ENCODE measurements at places on chromosomes 5 and 9. TPM values are rescaled to one million over a fixed set of nuclear protein-coding genes. Genes with fewer than 3 reads are reported as not detected.
A peak's percentile ranks its signal among the peaks of the same experiment; 100 is the strongest.

GRCh38 chr5:122727112-122727541 is 47.8 kb upstream of the SNX2 start:
- H3K4me3 ChIP-seq: no peak overlapping the region
- H3K27me3 ChIP-seq: no peaks in the 10 kb centered on the region
- H3K4me1 ChIP-seq: peaks cover 23% of the 10 kb centered on the region
- H3K36me3 ChIP-seq: no peaks in the 10 kb centered on the region
- H3K27ac ChIP-seq: peak overlapping the region; percentile 30

DNA sequence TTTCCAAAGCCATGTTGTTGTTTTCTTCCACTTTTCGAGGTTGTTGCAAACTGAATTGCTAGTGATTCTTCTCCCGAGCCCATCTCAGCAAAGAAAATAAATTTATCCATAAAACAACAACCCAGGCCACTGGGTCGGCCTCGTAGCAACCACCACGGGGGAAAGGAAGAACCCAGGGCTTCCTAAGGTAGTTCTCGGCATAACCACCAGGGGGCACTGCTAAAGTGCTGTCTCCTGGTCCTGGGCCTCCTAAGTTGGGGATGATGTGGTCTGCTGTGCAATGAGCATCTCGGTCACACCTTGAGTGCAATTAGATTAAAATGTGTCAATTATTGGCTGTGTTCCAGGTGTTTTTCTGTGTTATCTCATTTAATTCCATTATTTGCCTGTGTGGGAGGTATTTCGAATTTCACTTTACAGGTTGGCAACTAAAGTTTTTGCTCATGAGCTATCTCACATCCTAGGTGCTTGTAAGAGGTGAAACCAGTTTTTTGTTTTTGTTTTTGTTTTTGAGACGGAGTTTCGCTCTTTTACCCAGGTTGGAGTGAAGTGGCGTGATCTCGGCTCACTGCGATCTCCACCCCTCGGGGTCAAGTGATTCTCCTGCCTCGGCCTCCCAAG is 102.8 kb upstream of the DAP start:
- no peaks in the 10 kb centered on the region for H3K27me3 ChIP-seq
- no peaks in the 10 kb centered on the region for H3K36me3 ChIP-seq
- no peak overlapping the region for H3K27ac ChIP-seq

GRCh38 chr5:76787237-76787636 is 31.6 kb upstream of the F2RL1 start:
- no peak for DNase-seq
- no peaks in the 10 kb centered on the region for H3K27me3 ChIP-seq
- no peak overlapping the region for H3K4me3 ChIP-seq
- H3K27ac ChIP-seq: no peak overlapping the region

Gene TOR2A
- 2.3 TPM for polyA plus RNA-seq

Gene MOB3B
- 32.6 TPM for polyA plus RNA-seq

Measured in keratinocyte (primary cell).